ENCODE measurements at places on chromosomes 4 and X.

- DNase-seq: peak; percentile 73
Observed at GRCh38 chr4:76208005-76208765, 5.4 kb downstream of the SCARB2 start.

DNA sequence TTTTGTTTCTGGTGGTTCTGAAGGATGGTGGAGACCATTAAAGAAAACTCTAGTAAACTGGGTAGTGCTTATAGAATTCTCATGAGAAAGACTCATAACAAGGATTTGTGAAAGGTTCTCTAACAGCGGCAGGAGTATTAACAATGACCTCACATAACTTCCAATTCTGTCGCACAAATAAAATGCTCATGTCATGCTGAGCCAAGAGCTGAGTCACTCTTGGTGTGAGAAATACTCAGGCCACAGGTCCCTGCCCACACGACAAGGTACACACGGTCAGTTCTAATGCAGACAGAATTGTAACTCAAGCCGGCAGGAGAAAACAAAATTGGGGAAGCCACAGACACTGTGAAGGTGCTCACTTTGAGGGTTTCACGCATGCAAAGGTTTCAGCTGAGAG lies 34.4 kb upstream of the C4orf50 start:
- DNase-seq: no peak

DNA sequence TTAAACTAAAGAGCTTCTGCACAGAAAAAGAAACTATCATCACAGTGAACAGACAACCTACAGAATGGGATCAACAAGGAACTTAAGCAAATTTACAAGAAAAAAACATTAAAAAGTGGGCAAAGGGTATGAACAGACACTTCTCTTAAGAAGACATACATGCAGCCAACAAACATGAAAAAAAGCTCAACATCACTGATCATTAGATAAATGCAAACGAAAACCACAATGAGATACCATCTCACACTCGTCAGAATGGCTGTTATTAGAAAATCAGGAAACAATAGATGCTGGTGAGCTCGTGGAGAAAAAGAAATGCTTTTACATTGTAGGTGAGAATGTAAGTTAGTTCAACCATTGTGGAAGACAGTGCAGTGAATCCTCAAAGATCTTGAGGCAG lies 27.8 kb downstream of the PAPSS1 start:
- DNase-seq: no peak

DNA sequence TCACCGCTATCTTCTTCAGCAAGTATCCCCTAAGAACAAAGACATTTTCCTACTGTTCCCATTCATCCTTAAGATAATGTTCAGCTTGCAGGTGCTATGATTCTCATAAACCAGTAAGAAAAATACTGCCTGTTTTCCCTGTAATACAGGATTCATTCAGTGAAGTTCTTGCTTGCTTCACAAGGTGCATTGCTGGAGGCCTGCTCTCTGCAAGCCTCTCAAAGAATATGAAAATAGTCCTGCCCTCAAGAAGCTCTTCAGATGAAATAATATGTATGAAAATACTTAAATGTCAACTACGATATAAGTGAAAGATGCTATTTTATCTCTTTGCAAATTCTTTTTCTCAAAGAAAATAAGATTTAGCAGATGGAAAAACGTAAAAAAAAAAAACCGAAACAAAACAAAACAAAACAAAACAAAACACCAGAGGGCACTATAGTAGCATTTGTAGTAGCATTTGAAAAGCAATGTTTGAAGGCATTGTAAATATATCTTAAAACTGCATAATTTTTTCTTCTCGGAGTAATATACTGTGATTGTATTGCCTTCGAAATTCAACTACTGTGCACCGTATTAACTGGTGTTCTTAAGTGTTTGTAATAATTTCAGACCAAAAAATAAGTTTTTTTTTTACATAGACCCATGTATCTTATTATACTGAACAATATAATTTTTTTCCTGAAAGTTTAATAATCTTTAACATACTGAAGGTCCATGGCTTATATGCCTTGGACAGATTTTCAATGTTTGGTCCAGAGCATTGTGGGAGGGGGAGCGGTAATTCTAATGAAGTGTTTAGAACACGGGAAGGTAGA lies 26.0 kb downstream of the ADH4 start:
- DNase-seq: no peak

DNA sequence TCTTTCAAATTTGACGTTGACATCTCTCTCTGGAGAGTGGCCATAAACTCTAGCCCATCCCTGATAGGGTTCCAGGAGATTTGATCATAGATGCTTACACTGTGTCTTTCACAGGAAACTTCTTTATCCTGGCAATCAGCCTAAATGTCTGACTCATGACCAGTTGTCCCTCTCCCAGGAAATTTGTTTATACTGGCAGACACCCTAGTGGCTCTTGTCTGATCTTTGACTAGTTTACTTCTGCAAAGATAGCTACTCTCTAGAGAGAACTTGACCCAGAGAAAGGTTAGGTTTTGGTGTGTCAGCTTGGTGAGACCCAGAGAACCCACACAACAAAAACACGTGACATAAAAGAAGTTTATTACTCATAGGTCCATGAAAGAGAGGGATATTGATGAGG lies 509.8 kb downstream of the CENPC start:
- DNase-seq: no peak

DNA sequence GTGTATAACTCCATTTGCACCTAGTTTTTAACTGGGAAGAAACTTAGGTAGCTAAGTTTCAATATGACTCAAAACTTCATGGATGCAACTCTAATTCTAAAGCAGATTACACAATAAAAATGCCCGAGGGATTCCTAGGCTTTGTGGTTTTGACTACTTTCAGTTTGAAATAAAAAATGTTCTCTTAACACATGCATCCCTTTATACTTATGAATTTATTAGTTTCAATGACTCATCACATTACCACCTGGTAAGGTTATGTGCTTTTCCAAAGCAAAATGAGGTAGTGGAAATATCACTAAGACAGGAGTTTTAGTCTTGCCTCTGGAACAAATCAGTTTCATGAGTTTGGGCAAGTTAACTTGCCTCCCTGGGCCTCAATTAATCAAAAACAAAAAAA lies 125.5 kb downstream of the OPHN1 start:
- DNase-seq: peak; percentile 52
